ENCODE measurements at places on chromosomes 2 and 18.
A peak's percentile ranks its signal among the peaks of the same experiment; 100 is the strongest.

DNA sequence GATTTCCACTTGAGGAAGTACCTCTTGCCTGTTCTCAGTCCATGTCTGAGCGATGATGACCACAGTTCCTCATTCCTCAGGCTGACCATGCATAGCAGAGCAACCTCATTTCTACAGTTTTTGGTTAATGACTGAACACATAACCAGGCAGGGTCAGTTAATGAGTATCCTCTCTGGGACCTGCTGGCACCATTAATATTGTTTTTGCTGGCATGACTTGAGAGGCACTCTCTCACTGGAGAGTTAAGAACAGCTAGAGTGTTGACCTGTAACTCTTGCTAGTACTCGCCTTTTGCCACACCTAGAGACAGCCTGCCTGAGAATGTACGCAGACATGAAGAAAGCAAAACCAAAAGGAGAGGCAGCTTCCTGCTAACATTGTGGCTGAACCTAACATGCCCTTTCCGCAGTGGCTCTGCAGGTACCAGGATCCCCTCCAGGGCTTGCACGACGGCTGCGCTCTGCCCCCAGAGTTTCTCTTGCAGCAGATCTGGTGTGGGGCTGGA is 23.9 kb downstream of the PECR start:
- peak; percentile 75 for DNase-seq

- no peak for DNase-seq
Measured at GRCh38 chr2:178072000-178072382, 586 bp downstream of the PDE11A start.

DNA sequence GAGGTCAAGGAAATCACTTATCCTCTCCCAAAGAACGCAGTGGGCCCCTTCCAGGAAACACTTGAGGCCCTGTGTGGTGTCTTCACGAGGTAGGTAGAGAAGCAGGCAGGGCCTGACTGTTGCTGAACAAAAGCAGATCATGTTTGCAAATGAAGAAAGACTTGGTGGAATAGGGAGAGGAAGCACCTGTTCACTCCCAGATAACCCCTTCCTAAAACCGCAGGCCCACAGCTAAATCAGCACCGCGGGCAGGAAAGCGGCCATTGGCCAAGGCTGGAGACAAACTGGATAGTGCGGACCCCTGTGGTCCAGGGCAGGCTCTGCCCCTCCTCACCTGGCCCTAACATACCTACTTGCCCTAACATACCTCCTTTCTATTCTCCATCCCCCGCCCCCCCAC is 64.9 kb upstream of the KLHL29 start:
- no peak for DNase-seq

- DNase-seq = no peak
Measured at GRCh38 chr2:166932032-166932431, 43.8 kb downstream of the XIRP2 start.

- DNase-seq = peak; percentile 24
Measured at GRCh38 chr18:35174093-35174731, 66.6 kb upstream of the ZNF397 start.

- no peak for DNase-seq
Measured at GRCh38 chr2:1432726-1433125, 19.5 kb downstream of the TPO start.

DNA sequence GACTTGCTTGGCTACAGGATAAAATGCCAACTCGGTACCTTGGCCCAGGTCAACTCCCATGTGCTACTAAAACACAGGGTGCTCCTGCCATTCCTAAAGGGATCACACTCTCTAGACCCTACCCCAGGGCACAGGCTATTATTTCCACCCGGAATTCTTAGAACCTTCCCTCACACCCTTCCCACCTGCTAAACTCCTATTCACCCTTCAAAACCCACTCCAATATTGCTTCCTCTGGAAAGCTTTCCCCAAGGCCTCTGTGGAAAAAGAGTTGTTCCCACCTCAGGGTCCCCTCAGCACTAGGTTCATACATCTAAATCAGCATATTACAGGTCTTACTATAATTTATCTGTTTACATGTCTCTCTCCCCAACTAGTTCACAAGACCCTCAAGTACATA is 75.0 kb upstream of the TANC1 start:
- DNase-seq = no peak

- DNase-seq = no peak
Measured at GRCh38 chr2:232422051-232422450, 15.4 kb downstream of the ALPG start.

DNA sequence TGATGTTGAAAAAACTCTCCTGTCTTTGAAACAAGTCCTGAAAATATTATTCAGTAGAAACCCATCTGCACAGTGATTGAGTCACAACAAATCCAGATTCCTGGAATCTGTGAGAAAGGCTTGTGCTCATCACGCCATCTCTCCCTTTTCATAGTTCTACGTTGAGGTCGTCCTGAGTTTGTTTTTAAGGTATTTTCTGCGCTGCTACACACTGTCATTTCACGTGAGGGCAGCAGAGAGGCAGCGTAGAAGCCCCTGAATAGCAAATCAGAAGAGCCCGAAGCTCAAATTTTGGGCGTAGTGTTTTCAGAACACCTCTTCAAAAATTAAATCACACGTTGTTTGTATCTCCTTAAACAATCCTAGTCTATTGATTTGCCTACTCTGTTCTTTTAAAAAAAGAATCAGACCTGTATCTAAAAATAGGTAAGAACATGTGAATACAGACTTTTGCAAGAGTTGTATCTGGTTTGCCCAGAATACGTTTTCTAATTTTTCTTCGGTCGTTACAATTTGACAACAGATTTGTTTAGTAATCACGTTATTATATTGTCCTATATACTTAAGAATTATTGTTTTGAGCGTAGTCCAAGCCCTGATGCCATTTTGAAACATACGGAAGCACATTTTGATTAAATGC is 61.6 kb upstream of the SLC38A11 start:
- DNase-seq = peak; percentile 13

GRCh38 chr2:138632066-138632620 is 130.6 kb downstream of the SPOPL start:
- DNase-seq = no peak

GRCh38 chr18:2881840-2882195 is 35.0 kb downstream of the EMILIN2 start:
- DNase-seq = no peak

DNA sequence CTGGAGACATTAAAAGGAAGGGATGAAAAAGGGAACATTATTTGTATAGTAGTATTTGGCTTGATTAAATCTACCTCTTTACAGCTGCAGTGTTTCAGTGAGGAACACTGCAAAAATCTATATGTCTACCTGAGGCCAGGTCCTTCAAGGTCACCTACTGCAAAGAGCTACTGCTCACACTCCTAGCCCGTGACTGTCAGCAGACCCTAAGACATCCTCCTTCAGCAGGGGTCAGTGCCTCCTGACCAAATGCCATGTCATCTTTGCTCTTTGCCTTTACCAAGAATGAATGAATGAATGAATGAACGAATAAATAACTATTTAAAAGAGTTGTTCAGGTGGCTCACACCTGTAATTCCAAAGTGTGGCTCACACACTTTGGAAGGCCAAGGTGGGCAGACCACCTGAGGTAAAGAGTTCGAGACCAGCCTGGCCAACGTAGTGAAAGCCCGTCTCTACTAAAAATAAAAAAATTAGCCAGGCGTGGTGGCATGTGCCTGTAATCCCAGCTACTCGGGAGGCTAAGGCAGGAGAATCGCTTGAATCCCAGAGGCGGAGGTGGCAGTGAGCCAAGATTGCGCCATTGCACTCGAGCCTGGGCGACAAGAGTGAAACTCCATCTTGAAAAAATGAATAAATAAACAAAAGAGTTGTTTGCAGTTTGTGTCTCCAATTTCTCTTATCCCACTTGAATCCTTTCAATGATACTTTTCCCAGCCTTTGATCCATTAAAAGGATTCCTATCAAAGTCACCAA is 84.3 kb upstream of the GRB14 start:
- DNase-seq = no peak

GRCh38 chr2:49831698-49832367 is 677.5 kb upstream of the FSHR start:
- DNase-seq = no peak

- no peak for DNase-seq
Measured at GRCh38 chr18:40216856-40217255, 1738.2 kb upstream of the PIK3C3 start.

DNA sequence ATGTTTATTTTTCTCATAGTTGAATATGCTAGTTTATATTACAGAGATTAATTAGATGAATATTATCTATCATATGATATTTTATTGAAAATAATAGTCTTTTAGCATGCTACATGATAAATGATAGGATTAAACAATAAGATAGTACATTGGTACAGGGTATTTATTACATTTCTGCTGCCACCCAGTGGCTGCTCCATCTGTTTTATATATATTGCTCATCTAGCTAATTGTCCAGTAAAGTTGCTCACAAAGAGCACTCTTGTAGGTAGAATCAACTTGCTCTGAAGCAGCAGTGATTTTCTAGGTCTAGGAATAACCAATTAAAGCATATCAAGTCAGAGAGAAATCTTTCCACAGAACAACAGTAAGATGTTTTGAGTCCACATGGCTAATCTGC is 183.3 kb downstream of the ASXL3 start:
- DNase-seq = no peak

DNA sequence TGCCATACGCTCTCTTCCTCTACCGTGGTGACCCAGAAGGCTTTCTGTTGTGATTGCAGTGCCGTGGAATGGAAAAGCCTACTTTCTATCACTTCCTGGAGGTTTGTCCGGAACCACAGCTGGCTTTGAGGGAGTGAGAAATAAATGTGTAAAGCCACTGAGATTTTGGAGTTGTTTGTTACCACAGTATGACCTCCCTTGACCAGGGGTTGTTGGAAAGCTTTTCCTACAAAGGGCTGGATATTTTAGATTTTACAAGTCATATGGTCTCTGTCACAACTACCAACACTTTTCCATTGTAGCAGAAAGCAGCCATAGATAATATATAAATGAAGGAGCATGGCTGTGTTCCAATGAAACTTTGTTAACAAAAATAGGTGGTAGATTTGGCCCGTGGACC is 70.3 kb downstream of the VAPA start:
- DNase-seq = no peak

GRCh38 chr2:126857502-126857901 is 41.2 kb upstream of the TEX51 start:
- no peak for DNase-seq

- DNase-seq = no peak
Measured at GRCh38 chr2:28287256-28287915, 105.3 kb upstream of the FOSL2 start.

- DNase-seq = no peak
Measured at GRCh38 chr2:49237867-49238603, 83.7 kb upstream of the FSHR start.

DNA sequence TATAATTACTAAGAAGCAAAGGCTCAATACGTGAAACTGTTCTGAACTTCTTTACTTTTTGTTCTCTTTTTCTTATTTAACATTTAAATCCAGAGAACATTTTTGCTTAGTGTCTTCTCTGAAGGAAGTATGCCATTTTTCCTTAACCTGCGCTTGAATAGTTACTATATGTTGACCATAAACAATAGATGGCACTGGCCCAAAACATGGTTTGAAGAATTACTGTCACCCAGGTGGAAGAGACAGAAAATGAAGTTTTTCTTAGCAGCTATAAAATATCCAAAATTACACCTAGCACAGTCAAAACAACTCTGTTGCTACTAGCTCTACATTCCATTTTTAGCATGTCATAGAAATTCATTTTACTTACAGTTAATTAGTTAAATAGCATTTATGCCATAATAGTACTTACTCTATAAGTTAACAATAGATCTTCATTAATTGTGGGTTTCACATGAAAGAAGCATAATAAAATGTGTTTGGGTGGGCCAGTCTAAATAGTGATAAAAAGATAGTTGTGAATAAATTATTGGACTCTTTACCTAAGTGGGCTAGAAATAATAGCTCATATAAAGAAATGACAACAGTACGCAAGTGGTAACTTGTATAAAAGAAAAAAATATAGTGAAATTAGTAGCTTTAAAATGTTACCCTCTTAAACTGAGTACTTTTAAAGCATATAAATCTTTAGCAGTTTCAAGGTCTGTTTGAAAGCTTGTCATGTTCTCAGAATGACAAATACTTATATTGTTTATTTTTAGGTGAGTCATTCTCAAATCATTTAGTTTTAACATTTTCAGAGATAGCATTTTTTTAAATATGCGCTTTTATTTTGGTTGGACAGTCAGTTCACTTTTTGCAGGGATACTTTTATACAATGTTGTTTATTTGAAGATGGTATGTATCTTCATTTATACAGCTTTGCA is 3.7 kb downstream of the ETAA1 start:
- DNase-seq = no peak

DNA sequence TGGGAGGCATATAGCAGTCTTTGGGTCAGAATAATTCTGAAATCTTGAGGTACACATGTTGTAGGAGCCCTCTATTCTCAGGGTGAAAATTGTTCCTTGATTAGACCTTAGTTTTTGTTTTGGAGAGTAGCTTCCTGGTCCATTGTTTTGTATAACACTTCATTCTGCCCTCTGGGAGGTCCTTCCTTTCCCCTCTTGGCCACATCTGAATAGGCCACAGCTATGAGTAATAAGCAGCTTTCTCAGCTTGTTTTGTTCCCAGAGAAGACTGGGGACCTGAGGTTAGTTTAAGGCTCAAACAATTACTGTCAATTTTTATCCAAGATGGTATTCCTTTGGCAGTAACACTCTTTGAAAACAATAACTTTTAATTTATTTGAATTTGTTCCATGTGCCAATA is 72.6 kb upstream of the NOL4 start:
- no peak for DNase-seq

DNA sequence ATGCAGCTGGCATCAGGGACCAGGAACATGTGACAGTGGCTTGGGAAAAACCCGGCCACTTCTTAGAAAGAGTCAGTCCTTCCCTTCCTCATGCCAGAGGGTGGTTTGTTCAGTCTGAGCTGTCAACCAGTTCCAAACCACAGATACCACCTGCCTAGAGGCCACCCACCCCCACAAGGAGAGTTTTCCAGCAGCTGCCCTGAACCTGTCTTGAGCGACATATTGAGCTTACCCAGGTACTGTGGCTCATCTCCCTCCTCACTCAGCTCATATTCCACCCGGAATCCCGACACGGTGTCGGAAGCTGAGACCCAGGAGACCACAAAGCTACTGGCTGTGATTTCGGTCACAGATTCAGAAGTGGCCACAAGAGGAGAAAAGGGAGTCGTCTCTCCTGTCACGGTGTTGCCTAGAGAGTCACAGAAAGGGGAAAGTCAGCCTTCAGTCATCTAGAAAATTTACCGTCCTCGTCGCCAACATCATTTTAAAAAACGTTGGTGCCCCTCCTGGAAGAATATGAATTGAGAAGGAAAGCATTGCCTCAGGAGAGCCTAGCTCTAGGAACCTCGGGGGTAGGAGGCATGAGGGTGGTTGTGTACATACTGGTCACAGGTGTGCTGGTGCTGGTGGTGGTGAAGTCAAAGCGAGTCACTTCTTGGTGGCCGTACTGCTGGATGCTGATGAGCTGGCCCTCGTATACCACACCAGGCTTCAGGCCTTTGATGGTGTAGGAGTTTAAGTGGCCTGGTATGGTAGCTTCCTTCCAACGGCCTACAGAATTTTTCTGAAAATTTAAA is 26.3 kb downstream of the FN1 start:
- DNase-seq = no peak

GRCh38 chr2:36541891-36542595 is 55.9 kb downstream of the FEZ2 start:
- no peak for DNase-seq

GRCh38 chr2:240426845-240427721 is 8.4 kb upstream of the GPC1 start:
- no peak for DNase-seq

GRCh38 chr2:231139796-231140195 is 15.0 kb upstream of the HTR2B start:
- DNase-seq = no peak

All from CD4-positive, alpha-beta T cell treated with Interferon alpha-2 for 1 hour (primary cell).